ENCODE measurements at places on chromosomes 5 and 9.

- DNase-seq: no peak
These were observed 9.7 kb upstream of the ORM1 start for GRCh38 chr9:114313186-114313585.

DNA sequence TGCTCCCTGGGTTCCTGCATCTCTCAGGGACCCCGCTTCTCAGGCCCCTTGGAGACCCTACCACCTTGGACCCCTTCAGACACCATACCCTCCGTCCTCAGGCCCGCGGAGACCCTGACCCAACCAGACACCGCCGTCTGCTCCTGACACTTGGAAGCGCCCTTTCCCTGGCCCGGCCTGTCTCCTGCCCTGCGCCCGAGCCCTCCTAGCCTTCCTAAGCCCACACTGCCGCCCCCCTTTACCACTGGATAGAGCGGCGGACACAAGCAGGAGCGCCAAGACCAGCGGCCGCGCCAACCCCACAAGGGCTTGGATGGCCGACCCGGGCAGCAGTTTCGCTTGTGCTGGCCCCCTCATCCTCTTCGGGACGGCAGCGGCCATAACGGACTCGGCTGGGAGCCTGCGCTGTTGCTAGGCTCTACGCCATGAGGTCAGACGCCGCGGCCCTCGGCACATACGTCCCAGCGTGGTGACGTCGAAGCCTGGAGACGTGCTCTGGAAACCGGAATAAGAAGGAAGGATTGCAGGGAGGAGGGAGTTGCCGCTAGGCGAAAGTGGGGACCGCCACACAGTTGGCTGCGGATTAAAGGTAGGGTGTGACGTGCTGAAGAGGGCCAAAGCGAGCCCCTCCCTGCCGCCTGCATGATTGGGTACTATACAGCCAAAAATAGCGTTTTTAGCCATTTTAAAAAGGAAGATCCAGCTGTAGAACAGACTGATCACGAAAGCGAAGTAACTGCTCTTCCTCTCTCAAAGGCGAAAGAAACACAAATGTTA lies at the start of gene C5orf15:
Gene C5orf15 (minus strand): TSS at position 422 of the 777 bp plus-strand sequence. CDS start 41 bp downstream, at position 381.
- DNase-seq: peak; percentile 92

DNA sequence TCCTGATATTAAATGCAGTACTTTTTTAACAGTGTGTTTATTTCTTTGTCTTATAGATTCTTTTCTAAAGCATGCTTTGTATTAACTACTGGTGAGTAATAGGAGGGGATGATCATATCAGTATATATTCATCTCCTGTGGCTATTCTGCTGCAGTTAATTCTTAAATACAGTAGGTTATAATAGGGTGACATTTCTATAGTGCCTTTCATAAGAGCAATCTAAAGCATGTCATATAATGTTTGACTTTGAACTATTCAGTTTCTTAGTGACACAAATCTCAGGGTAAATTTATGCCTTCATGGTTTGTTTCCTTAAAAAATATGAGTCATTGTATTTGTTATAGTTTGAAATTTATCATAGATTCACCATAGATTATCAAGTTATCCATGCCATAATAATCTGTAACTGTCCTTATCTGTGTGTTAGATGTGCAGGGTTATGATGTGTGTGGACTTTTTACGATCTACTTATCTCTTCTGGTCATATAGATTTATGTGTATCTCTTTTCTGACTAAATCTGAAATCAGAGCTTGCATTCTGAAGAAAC lies 1019.5 kb downstream of the NR2F1-AS1 start:
- no peak for DNase-seq

GRCh38 chr5:115815693-115816225 lies 700 bp downstream of the CDO1 start:
- no peak for DNase-seq

DNA sequence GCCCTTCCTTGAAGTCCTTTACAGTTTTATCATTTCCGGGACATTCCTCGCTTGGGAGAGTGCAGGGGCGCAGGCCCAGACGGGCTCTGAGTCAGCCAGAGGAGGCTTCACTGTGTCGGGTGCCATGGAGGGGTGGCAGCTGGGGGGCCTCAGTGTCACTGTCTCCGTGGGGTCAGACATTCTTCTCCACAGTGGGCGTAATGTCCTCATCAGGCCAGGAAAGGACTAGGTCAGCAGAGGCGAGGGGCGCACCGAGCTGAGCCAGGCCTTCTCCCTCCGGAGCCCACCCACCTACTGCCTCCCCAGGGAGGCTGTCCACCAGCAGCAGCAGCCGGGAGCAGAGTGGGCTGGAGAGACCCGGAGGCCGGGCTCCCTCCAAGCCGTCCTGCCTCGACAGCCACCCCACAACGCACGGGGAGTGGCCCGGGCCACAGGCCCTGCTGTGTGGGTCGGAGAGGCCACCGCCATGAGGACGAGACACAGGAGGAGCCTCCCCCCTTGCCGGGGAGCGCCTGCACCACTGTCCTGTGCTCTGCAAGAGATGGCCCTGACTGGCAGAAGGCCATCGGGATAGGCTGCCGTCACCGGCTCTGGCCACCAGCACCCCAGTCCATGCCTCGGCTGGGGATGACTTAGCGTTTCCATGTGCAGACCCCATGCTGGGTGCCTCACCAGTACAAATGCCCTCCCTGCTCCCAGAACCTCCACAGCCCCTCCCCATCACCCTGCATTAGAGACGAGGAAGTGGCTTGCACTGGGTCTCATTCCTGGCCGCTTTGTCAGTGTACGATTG lies 26.5 kb downstream of the SARDH start:
- DNase-seq: no peak

DNA sequence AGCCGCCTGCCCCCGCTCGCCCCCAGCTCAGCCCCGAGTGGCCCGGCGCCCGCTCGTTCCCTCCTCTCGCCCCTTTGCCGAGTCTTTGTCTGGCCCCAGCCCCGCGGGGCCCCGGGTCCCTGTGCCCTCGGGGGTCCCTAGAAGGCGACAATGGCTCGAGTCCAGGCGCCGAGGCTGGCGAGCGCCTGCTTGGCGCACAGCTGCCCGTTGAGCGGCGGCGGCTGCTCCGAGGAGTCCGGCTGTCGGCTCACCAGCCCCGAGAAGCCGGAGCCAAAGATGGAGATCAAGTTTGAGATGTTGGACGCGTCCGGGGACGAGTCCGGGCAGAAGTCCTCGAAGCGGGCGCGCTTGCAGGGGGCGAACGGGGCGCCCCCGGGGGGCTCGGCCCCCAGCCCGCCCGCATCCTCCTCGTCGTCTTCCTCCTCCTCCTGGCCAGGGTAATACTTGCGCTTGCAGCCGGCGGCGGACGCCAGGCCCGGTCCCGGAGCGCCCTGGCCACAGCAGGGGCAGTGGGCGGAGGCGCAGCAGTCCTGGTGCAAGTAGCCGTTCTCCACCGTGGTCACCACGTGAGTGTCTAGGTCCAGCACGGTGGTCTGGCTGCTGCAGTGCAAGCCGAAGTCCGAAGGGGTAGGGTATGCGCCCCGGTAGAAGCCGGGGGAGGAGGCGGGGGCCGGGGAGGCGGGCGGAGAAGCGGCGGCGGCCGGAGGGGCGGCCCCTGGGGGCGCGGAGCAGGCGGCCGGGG lies 1.2 kb downstream of the IER5L start:
- no peak for DNase-seq

DNA sequence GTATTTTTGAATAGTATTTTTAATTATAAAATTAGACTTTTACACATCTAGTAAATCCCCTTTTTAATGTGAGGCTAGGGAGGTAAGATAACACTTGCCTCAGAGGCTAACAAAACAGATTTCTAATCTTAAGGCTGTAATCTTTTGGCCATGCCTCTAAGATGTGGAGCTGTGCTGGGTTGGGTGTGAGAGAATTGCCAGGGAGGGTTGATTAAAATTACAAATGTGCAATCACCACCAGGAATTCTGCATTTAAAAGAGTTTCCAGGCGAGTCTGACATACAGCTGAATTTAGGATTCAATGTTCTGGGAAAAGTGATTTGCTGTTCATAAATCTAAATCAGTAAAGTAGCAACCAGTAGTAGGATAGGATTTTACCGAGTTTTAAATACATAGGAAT lies 73.3 kb downstream of the NUDT12 start:
- DNase-seq: no peak

DNA sequence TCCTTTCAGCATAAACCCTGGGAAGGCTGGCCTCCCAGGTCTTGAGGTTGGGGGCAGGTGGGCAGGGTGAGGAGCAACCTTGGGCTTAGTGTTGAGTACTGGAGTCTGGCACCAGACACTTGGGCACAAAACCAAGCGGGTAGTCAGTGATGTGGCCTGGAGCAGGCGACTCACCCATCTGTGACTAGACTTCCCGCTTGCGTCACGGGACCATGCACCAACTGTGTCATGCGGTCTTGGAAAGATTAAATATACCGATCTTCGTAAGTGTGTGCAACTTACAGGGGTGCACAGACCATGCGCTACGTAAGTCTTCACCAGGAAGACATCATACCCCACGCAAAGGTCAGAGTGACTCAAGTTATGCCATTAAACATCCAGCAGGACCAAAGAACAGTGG lies 304.4 kb upstream of the IRX4 start:
- no peak for DNase-seq

DNA sequence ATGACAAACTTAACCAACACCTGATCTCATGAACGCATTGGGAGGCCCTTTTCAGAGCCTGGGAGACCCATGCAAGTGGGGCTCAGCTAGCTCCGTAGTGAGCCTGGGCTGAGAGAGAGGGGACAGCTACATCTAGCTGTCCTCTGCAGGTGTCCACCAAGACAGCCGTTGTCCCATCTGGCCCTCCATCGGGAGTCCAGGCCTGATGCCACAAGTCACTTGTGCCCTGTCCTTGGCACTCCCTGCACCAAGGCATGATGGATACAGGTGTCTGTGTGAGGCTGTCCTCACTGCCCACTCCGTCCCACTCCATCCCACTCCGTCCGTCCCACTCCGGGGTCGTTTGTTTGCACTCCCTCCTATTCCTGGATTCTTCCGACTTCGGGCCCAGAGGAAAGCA lies 2.5 kb upstream of the EDF1 start:
- no peak for DNase-seq

DNA sequence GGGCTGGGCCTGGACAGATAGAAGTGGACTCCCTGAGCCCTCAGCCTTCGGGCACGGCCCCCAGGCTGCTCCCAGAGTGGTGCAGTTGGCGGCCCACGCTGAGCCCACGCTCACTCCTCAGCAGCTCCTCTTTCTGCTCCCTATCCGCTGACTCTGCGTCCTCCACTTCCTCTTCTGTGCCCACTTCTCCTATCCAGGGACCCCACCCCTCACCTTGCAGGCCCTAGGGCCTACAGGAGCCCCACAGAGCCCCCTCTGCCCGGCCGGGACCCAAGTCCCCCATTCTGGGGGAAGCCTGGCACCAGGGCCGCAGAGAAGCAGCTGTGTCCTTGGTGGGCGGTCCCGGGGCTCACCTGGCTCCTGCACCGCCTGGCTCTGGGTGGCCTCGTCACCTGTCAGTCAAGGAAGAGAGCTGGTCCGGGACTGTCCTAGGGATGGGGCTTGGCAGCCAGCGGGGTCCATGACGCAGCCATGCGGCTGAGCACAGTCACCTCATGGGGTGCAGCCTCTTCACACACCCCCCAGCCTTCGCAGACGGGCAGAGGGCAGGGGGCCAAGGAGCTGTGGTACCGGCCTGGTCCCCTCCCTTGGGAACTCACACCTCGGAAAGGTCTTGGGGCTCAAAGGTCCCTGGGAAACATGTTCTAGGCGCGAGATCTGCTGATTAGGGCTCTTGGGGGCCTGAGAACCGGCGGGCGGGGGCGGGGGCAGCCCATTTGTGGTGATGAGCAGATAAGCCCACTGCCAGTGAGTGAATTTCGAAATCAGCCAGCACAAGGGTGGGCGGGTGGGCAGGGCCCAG lies 5.4 kb upstream of the NRARP start:
- DNase-seq: no peak

- DNase-seq: no peak
These were observed 149.7 kb upstream of the RASGRF2 start for GRCh38 chr5:80810425-80810824.

DNA sequence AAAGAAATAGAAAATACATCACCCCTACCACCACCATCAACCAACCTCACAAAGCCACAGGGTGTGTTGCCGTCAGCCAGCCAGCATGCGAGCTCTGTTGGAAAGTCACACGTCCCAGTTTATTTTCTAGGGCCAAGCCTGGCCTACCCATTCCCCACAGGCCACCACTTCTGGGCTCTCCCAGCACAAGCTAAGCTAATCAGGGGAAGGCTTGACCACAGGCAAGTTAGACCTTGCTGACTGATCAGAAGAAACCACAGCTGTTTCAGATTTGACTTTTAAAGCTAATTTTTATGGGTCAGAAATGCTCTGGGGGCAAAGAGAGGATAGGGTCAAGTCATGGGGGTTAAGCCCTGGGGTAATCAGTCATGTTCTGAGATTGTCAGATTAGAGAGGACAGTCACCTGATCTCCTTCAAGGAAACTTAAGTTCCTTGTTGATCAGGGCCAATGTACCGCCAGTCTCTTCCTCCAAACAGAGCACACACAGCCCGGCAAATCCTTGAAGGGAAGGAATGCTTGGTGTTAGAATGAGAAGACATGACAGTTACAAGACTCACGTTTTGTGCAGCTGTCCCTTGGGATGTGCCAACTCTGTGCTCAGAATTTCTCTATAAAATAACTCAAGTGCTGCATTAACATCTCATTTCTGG lies 7.6 kb downstream of the SHB start:
- no peak for DNase-seq

DNA sequence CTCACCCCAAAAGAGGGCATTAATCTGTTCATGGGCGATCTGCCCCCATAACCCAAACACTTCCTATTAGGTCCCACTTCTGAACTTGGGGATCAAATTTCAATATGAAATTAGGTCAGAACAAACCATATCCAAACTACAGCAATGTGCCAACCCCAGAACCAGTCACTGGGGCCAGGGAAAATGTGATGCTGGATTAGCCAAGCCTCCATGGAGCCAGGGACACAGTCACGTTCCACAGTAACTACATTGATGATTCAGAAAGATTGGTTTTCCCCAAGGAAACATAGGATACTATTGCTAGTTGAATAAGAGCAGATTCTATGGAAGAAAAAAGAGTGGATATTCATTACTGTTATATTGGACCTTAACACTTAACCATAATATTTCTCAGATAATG lies 84.2 kb downstream of the GIN1 start:
- DNase-seq: no peak

- no peak for DNase-seq
These were observed 158.4 kb downstream of the COL23A1 start for GRCh38 chr5:178431782-178432165.

DNA sequence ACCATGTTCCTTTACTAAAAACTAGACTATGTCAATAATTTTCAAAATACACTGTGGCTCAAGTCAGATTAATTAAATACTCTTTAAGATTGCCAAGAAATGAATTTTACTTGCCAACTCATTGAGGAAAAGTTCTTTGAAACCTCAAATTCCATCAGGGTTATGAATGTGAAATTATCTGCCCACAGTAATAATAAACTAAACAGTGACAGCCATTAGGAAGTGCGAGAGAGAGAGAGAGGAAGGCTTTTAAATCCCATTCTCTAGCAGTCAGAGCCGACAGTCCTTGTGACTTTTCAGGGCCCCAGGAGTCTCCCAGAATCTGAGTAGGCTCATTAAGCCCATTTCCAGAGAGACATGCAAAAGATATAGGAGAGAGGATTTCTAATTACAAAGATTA lies 236.1 kb downstream of the MARCHF11 start:
- DNase-seq: no peak

DNA sequence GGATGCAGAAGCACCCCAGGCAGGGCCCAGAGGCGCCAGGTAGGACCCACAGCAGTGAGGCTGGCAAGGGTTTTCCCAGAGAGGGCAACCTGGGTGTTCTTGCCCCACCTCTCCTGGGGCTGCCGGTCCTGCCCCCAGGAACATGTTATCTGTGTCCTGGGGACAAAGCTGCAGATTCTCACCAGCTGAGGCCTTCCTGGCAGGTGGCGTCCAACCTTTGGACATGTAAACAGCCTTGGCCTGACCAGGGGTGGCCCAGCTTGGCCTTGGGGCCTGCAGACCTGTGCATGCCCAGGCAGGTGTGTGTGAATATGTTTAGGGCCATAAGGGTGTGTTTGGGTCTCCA lies 101.8 kb upstream of the LARP1 start:
- no peak for DNase-seq

All from CD4-positive, alpha-beta T cell treated with Interferon gamma for 1 hour (primary cell).